Hematopoietic multipotent progenitor cell treated with erythropoietin and hydrocortisone succinate and interleukin-3 and kit ligand, for 4 days (in vitro differentiated cells): ENCODE measurements at places on chromosomes 3 and 15.

DNA sequence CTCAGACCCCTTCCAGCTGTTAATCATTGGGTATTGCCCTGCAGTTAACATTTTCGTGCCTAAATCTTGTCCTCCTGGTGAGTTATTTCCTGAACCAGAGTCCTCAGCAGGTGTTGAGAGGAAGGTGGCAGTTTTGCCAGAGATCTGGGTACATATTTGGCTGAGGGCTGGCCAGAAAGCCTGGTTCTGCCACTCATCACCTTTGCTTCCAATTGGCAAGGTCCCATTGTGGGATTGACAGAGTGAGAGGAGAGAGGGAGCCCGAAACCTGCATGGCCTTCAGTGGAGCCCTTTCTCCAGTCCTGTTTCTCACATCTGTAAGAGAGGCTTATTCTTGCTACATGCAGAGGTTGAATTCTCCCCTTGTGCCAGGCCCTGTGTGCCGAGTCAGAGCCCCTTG, 8.9 kb upstream of the TKT start:
- DNase-seq, result no peak

DNA sequence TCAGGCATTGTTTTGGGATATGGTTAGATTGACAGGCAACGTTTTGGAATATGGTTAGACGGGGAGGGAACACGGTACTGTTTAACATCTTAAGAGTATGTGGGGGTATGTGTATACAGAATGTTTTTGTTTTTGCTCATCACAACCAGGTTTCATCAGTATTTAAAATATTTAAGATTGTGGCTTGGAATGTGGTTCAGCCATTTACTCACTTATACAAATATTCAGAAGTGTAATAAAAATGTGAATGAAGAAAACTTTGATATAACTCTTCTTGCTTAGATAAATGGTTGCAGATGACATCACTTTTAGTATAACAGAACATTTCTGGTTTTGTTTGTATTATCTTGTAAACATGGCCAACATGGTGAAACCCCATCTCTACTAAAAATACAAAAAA, 3.9 kb upstream of the PAK2 start:
- no peak for DNase-seq

DNA sequence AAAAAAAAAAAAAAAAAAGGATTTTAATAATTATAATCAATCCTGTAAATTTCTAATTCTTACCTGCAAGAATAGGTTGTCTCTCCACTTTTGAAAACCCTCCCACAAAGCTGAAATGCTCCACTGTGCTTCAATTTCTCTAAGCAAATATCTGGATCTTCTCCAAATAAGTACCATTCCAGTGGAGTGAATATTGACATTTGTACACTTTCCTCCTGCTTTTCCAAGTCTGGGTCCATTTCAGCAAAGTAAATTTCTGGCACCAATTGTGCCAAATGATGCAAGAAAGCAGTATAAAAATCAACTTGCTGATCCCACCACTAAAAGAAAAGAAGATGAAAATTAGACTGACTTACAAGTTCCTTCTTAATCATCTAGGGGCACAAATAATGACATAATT, 19.9 kb downstream of the UBR1 start:
- no peak for DNase-seq

DNA sequence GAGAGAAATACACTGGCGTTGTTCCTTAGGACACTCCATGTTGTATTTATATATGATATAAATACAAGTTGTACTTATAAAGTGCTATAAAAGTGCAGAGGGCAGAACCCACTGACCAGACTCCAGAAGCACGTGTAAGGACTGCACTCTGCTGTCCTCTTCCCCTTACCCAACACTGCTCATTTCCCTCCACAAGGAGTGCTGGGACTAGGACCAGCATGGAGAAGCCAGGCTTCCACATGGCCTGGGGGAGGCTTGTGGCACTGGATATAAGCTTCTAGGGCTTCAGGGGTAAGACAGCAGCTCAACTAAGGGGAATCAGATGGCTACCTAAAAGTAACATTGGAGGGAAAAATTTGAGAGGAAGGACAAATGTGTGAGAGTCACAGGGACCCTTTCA, 556.9 kb downstream of the IGSF11 start:
- DNase-seq, result no peak

GRCh38 chr3:38989917-38990510, 61.7 kb downstream of the SCN11A start:
- DNase-seq, result no peak

DNA sequence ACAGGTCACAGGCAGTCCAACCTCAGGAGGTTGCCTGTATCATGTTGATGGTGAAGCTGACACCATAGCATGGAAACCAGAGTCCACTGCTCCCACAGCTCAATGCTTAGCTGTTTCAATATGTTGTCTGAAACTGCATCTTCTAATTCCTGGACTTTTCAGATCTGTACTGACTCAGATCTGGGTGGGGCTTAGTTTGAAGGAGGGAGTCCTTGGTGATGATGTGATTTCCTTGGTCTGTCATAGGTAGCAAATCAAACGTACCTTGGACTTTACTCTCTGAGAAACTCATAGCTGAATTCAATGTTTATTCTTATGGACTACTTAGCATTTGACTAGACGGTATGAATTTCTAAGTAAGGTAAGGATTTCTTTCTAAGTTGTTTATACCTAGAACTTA, at the start of gene HHLA2:
HHLA2 (plus strand) TSS at position 310 of the 400 bp plus-strand sequence. CDS start 55,266 bp downstream, outside the sequence.
- DNase-seq, result no peak

DNA sequence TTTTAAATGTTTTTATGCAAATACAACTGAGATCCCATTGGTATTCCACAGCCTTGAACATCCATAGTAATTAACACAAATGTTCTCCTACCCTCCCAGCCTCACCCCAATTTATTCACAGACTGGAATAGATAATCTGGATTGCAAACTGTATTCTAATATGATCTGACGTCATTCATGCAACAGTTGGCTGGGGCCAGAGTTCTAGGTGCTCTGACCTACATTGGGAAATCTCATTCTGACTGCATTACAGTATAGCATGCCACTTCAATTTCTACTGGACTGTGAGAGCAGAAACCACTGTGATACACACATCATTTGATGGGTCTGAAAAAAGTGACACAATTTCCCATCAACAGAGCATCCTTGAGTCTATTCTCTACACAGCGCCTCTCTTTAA, 403.1 kb downstream of the MAGI1 start:
- DNase-seq, result no peak

- no peak for DNase-seq
Observed at GRCh38 chr3:133394561-133395311, 5.1 kb upstream of the BFSP2 start.

GRCh38 chr15:47209591-47209990, 507.7 kb upstream of the SEMA6D start:
- DNase-seq, result no peak

DNA sequence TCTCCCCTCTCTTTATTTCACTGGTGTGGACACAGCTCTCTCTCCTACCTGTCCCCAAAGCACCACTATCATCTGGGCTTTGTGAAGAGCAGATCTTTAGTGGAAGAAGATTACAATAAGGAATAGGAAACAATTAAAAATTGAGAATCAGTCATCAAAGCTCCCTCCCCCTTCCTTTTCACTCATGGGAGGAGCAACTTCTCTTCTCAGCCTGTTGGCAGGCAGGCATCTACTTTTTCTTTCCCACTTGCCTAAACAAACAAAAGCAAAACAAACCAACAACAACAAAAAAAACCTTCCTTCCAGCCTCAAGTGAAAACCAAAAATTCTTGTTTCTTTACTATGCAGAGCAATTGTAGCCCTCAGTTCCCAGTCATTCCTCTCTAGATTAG, 125.5 kb upstream of the BHLHE40 start:
- no peak for DNase-seq
